Sciatic nerve (tissue), 2 donors: ENCODE measurements at places on chromosomes 3 and 15.

DNA sequence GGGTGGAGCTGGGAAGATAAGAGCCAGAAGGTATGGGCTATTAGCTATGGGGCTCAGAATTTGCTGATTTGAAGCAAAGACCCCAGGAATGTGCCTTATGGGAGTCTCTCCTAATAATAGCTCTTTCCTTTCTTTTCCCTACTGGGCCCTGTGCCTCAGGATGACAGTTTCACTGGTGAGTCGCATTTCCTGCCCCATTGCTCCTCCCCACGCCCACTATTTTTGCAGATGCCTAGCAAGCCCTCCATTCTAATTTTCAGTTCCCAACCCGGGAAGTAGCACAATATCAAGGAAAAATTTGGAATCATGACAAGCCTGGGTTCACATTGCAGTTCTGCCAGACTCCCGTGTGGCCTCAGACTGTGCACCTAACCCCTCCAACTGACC is 583 bp downstream of the IL17RE start:
- DNase-seq = no peak

DNA sequence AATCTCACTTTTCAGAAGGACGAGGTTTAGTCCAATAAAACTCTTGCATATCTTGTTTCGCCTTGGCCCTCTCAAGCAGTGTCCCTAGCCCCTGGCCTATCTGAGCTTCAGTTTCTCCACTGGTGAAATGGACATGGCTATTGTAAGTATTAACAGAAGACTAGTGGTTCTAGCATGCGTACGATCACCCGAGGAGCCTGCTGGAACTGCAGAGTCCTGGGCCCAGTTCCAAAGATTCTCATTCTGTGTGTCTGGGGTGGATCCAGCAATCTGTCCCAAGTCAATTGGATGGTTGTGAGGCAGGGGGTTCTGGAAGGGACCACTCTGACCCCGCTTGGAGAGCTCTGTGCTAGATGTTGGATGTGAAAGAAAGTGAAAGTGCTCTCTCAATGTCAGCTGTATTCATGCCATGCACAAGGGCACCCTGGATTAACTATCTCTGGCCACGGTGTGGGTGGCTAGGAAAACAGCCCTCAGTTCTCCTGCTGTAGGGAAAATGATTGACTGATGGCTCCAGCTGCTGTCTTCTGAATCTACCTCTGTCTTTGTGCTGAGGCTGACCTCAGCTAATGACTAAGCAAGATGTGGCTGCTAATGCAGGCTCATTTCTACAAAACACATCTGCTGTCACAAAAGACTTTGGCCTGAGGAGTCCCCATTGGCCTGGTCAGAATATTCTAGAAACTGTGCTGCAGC is 1.9 kb upstream of the PLA1A start:
- no peak for DNase-seq

GRCh38 chr3:62237286-62237948 is 135.9 kb downstream of the FEZF2 start:
- no peak for DNase-seq

DNA sequence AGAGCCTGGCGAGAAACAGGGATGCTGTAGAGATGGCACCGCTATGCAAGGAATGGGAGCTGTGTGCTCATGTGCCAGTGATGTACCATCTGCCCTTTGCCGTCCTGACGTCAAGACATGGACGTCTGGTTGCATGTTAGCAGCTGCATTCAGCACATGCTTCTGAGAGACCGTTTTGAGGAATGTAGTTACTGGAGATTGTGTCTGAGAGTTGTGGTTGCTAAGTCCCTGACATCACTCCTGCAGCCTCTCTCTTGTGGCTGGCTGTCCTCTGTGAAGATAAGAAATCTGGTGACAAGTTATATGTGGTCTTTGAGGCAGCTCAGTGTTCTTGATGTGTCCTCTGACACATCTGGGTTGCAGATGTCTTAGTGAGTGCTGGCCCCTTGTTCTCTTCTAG is 165.1 kb downstream of the APBA2 start:
- DNase-seq = no peak

DNA sequence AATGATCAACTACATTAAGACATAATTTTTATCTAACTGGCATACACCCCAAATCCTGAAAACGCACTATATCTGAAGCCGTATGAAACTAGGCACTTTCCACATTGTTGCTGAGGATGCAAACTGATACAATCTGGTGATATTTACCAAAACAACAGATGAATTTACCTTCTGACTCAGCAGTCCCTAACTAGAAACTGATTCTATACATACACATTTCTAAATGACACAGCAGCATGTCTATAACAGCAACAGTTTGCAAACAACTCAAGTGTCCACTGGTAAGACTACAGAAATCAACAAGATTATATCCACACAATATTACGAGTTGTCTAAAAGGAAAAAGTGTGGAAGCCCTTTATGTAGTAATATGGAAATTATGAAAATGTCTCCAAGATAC is 22.9 kb downstream of the SECISBP2L start:
- DNase-seq = no peak

- peak; percentile 53 for DNase-seq
Observed at GRCh38 chr3:116005404-116005803, 382.1 kb downstream of the GAP43 start.

DNA sequence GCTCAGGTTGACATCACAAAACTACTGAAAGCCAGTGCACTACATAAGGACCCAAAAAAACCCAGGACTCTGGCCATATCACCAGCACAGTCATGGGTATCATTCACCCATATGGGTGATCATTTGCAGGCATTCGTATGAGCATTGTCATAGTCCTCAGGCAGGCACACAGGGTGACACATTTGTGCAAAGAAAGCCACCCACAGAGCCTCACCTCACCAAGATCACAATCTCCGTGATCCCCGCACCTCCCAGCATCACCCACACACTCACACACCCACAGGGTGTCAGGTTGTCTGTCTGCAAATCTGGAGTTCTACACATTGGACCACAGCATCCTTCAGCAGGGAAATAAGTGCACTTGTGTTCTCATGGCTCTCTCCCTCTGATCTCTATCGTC is 166.0 kb upstream of the LPP start:
- DNase-seq = no peak

DNA sequence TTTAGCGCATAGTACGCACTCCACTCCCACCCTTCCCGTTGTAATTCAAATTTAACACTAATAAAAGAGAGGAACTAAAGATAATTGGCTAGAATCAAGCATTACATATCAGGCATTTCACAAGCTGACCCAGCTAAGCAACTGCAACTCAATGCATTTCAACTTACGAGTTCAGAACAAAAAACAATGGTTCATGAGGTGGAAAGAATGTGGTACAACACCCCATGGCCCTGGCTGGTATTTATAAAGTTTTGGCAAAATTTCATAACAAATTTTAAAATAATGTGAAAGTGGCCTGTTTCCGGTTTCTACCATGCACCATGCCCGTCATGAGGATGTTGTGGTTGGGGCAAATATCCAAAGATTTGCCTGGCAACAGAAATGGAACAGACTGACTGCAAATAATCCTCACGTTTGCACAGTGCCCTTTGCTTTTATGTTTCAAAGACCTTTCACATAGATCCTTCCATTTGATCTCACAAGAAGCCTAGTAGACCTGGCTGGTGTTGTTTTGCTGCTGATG is 455.3 kb upstream of the NR2F2 start:
- DNase-seq = no peak

GRCh38 chr15:30974112-30974511 is 17.3 kb downstream of the MTMR10 start:
- no peak for DNase-seq

DNA sequence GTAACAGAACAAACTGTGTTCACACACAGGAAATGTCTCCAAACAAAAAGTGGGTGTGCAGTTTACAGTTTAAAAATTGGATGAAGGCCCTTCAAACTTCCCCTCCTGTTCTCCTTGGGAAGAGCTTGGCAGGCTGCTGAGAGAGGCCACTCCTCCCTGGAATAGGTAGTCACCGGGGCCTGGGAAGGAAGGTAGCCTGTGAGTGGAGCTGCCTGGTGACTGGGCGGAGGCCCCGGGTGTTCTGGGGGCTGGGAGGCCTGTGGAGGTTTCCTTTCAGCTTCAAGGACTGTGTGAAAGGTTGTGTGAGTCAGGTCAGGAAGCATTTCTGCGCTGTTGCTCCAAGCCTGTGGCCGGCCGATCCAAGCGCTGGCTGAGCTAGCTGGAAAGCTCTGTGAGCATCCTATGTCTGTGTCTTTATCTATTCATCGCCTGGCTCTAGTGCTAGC is 14.1 kb downstream of the SLCO3A1 start:
- no peak for DNase-seq

DNA sequence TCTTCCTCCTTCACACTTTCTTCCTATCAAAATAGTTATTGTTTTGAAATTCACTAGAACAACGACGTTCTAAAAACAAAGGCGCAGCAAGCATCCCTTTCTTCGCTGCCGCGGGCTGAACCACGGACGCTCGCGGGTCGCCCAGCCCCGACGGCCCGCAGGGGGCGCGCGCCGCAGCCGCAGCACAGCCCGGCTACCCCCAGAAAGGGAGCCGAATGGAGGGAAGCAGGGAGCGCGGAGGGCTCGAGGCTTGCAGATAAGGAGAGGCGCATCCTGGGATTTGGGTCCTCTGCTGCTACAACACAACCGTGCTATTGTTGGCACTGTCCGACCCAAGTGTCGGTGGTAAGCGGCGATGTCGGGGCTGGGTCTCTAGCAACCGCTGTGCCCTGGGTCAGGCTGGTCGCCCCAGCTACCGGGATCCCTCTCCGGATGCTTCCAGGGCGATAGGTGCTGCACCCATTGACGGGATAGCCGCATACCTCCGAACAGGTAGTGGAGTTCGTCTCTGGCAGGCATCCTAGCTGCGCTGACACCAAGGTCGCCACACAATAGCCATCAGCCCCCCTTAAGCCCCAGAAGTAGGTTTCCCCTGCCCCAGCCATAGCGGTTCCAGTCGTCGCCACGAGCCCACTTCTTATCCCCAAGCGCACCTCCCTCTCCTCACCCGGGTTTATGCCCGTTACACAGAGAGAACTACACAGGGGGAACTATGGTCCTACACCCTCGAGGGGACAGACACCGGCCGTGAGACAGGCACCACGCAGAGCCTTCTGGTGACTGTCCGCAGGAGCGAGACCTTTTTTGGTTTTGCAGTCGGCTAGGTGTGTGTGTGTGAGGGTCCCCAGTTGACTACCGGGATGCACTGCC is 6.0 kb downstream of the ONECUT1 start:
- DNase-seq = no peak

GRCh38 chr3:9718118-9718517 is 13.4 kb upstream of the BRPF1 start:
- DNase-seq = no peak

GRCh38 chr15:29139540-29140459 is 129.8 kb downstream of the NSMCE3 start:
- DNase-seq = peak; percentile 72

- no peak for DNase-seq
Observed at GRCh38 chr15:91228890-91229289, 128.8 kb downstream of the SV2B start.

GRCh38 chr3:46957092-46957820 is 19.3 kb downstream of the CCDC12 start:
- DNase-seq = no peak

DNA sequence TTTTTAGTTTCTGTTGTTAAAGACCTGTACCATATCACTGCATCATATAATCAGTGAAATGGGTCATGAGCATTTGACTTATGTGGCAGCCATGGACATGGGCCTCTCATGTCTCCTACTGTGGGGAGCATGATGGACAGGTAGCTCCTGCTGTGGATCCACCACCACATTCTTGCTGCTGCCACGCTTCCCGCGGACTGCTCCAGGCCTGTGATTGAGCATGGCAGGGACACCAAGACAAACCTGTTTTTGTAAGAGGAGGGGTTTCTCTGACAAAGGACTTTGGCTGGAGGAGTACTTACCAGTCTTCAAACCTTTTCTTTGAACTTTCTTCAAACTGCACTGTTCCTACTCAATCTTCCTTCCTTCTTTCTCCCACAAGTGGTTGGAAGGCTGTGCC is 17.9 kb upstream of the P2RY14 start:
- DNase-seq = no peak

DNA sequence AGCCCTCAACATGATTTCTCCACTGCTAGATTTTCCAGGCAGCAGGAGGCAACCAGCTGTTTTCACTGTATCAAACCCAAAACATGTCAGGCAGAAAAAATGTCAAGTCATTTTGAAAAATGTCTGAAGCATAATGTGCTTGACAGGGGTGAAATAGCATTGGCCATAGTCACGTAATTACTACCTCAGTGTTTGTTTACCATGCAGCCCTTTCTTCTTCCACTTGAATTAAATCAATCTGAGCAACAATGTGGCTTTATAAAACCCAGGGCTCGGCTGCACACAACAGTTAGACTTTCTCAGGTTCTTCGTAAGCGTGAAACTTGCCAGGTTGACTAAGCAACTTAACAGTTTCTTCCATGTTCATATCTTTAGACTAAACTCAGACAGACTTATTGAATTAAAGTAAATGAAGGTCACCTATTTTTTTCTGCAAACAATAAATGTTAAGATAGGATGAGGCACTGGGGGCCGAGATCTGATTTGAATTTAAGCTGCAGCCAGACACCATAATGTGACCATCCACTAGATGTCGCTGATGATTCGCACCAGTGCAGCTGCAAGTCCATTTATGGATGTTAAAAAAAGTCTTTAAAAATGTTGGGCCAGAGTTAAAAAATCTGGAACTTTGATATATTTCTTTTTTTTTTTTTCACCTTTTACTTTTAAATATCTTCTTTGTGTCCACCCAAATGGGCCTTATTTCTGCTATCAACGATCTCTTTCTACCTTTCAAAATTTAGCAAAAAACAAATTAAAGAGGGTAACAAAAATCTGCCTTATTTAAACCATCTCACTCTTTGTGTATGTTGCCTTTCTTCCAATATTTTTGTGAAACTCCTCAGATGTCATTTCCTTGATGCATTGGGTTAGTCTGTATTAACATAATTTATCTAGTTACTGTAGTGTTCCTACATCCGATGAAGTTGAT is 305.9 kb downstream of the CACNA2D3 start:
- peak; percentile 68 for DNase-seq

DNA sequence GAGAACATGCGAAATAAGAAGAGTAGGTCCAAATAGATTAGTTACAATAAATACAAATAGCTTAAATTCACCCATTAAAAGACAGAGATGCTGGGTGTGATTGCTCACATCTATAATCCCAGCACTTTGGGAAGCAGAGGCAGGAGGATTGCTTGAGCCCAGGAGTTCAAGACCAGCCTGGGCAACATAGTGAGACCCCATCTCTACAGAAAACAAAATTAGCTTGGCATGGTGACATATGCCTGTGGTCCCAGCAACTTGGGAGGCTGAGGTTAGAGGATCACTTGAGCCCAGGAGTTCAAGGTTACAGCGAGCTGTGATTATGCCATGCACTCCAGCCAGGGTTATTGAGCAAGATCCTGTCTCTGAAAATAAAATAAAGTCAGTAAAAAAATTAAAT is 109.1 kb upstream of the WNT5A start:
- no peak for DNase-seq

DNA sequence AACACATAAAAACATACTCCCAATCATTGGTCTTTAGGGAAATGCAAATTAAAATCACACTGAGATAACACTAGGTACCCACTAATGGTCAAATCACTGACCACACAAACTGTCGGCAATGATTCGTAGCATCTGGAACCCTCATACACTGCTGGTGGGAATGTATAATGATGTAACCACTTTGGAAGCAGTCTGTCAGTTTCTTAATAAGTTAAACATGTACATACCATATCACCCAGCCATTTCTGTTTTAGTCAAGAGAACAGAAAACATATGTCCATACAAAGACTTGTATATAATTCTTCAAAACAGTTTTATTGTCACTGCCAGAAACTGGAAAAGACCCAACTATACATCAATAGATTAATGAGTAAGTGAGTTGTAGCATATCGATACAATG is 63.3 kb upstream of the LRRC3B start:
- no peak for DNase-seq
